ENCODE measurements at places on chromosomes 2 and 18. TPM values are rescaled to one million over a fixed set of nuclear protein-coding genes. Genes with fewer than 3 reads are reported as not detected.

- DNase-seq, result no peak
Measured at GRCh38 chr18:32668956-32669355, 103.9 kb downstream of the KLHL14 start.

CDH7 gene
- total RNA-seq, result 0.19 TPM

DNA sequence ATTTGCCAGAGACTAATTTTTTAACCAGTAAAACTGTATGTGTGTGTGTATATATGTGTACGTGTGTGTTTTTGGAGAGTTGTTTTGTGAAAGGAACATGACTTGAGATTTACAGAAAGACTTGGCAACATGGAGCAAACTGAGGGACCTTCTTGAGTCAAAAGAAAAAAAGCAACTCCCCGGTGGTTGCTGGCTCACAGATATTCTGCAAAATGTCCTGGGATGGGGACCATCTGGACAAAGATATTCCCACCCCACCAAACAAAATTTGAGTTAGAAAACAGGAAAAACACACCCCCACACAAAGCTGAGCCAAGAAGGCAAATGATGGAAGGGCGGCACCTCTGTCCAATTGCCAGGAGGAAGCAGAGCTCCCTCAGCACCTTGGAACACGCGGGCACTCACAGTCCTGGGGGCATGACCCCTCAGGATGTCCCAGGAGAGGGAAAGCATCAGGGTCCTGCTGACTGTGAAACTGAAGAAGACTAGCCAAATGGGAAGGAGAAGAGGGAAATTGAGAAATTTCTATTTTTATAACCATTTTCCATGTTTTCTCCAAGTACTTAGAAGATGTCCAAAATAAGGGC is 290.2 kb upstream of the ACVR2A start:
- DNase-seq, result no peak

DNA sequence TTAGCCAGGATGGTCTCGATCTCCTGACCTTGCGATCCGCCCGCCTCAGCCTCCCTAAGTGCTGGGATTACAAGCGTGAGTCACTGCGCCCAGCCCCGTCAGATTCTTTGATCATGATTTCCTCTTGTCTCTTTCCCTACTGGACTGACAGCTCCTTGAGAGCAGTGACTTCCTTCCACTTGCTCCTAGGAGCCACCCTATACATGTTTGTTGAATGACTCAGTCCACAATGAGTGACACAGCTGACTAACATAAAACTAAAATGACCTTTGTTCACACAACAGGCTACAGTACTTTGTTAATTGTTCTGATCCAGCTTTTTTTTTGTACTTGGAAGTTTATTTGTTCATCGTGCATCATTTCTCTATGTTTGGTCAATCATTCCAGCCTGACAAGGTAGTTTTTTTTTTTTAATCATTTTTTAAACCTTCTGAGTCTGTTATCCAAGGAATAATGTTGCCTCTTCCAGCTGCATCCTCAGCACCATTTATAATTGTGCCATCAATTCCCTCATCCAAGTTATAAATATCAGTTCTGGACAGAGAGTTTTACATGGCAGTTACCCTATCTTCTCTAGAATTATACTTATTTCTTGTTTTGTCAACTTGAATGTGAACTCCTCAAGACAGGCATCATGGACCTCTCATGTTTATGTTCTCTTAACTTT is 42.9 kb upstream of the TUBA3E start:
- DNase-seq, result no peak

GRCh38 chr2:194289712-194290346 is 1367.2 kb upstream of the SLC39A10 start:
- no peak for DNase-seq

DNA sequence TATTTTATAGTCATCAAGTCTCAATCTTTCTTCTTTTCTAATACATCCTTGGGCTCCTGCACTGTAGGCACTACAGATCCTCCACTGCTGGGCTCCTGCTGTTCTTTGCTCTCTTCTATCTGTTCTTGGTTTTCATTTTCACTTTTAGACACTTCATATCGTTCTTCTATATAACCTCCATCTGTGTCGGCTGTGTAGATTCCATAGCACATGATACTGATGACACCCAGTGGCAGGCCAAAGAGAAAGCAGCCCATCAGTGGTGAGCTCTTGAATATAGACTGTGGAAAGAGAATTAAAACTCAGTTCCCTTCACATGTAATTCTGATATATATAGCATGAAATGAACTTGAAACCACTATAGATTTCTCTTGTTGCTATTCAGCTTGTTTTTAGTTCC is 38.0 kb downstream of the TMX3 start:
- DNase-seq, result no peak

DNA sequence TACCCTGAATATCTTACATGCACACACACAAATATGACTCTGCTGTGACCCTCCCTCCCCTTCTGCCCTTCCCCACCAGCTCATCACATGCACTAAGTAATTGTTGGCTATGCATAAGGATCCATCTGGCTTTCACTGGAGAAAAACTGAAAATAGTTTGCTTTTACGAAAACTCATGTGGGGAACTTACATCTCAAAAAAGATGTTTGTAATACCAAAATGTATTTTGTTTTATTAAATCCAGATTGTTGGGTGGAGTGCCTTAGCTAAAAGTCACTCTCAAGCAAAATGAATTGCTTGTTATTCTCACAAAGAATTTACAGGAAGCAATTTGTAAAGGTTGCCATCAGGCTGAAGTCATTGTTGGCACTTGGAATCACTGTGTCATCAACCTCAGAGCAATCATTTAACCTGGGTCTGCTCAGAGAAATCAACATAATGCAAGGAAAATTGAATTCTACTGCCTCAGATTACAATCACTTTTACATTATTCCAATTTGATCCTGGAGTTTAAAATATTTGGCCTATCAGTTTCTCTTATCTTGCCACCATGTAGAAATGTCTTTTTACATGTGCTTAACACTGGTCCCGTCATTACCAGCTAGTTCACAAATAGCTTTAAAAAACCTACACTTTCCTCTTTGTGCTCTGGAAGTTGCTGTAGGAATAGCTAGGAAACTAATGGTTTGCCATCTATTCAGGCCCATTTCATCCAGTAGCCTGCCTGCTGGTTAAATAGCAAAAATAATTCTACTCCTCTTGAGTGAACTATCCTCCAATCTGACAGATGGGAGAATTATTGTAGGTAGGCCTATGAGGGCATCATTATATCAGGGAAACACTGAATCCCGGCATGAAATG is 90.3 kb upstream of the TMEM17 start:
- DNase-seq, result peak; percentile 52

DNA sequence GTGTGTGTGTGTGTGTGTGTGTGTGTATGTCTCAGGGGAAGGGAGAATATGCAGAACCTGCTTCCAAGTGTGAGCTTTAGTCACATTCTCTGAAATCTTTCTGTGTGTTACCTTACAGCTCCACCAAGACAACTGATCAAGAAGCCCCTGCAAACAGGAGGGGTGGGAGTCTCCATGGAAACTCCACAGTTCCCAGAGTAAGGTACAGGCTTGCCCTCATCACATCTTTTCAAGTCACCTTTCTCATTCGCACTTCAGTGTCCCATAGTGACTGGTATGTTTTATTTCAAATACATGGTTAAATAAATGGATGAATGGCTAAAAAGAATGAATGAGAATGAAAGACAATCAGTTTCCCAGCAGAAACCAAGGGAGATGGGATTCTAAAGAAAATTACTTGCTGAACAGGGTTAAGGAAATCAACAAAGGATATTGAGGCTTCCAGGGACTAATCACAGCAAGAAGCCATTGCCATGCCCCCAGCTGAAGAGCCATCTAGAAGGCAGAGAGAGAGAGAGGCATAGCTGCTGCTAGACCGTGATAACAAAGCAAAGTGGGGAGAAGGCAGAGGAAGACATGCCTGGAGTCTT is 987.2 kb upstream of the CELF4 start:
- DNase-seq, result no peak

B3GNT7 gene
- 6.7 TPM for total RNA-seq

GRCh38 chr2:40315683-40316082 is 136.2 kb downstream of the SLC8A1 start:
- no peak for DNase-seq

- DNase-seq, result no peak
Measured at GRCh38 chr18:26902291-26902690, 36.8 kb upstream of the AQP4 start.

DNA sequence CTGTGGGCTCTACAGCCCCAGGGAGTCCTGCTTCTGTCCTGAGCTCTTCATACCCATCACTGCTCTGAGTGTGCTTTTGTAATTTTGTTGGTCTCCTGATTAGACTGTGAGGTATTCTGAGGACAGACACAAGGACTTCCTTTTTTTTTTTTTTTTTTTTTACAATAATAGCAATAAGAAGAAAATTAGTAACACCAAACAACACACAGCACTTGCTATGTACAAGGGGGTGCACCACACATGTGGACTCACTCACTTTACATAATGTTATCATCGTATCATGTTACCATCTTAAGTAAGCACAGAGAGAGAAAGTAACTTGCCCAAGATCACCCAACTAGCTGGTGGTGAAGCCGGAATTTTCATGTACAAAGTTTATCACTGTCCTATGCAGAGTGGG is 34.6 kb downstream of the MBP start:
- DNase-seq, result no peak

SKA1 gene
- 0.42 TPM for total RNA-seq

Measured in aorta (tissue), 5 donors.